ENCODE measurements at places on chromosomes 13 and 19.

DNA sequence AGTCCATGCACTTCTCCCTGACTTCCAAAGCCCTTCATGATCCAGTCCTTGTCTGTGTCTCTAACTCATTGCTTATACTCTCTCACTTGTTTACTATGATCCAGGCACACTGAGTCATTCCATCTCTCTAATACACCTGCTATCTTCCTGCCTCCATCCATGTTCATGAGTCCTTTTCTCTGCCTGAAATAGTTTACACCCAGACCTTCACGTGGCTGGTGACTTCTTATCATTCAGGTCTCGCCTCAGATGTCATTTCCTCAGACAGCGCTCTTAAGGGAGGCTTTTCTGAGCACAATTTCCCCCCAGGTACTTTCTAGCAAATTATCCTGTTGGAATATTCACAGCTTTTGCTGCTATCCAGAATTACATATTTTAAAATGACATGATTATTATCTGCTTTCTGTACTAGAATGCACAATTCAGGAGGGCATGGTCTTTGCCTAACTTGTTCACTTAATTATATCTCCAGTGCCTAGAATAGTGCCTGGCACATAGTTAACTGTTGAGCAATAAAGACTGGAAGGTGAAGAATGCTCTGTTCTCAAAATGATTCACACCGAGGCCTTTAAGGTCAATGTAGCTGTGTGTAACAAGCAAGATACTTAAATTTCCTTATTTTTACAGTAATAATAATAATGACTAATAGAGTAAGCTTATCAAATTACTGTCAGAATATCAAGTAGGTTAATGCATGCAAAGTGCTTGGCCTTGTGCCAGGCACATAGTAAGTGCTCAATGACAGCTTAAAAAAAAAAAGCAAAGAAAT, 183.7 kb upstream of the SPRY2 start:
- DNase-seq: no peak

DNA sequence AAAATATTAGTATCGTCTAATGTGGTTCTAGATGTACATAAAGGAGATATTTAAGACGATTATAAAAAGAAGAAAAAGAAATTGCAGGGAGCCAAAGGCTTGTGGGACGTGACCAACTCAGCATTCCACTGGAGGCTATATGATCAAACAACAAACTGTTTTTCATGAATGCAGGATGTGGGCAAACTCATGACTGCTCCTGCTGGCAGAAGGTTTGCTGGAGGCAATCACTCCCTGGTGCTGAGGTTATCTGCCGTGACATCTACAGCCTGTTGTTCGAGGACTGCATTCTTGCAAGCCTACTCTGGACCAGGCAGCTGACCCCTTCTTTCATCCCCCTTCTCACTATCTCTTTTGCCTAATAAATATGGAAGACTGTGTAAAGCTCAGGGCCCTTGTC, 518.1 kb downstream of the UQCRFS1 start:
- no peak for DNase-seq

- DNase-seq: no peak
Measured at GRCh38 chr13:113918580-113918979, 54.7 kb upstream of the GAS6 start.

- no peak for DNase-seq
Measured at GRCh38 chr19:275958-276646, 15.1 kb downstream of the PLPP2 start.

- no peak for DNase-seq
Measured at GRCh38 chr13:64420181-64420580, 2810.0 kb downstream of the PCDH9 start.

DNA sequence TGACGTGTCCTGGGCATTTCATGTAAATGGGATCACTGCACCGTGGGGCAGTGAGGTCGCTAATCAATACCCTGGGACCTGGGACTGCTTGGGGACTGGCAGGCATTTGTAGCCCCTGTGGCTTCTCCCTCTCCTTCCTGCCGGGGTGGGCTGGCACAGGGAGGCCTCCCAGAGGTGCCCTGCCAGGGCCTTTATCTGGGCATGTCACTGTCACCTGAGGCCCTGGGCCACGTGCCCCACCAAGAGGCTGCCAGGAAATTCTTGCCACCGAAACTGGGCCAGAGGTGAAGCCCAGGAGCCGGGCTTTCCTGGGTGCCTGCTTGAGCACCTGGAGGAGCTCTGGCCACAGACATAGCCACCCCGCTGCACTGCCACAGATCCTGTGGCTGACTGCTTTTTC, 1.8 kb upstream of the NMRK2 start:
- DNase-seq: no peak

DNA sequence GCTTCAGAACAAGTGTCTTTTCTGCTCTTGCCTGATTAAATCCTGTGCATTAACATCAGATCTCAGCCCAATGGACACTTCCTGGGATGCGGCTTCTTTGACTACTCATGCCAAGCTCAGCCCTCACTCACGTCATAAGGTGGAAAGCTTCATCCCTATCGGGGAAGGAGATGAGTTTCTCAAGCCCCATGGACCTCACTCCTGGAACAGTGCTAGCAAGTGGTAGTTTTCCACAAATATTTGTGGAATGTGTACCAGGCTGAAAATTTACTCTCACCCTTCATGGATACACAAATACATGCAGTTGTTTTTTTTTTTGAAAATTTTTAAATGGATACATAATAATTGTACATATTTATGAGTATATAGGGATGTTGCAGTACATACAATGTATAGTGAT, 34.6 kb upstream of the FARP1 start:
- DNase-seq: no peak

DNA sequence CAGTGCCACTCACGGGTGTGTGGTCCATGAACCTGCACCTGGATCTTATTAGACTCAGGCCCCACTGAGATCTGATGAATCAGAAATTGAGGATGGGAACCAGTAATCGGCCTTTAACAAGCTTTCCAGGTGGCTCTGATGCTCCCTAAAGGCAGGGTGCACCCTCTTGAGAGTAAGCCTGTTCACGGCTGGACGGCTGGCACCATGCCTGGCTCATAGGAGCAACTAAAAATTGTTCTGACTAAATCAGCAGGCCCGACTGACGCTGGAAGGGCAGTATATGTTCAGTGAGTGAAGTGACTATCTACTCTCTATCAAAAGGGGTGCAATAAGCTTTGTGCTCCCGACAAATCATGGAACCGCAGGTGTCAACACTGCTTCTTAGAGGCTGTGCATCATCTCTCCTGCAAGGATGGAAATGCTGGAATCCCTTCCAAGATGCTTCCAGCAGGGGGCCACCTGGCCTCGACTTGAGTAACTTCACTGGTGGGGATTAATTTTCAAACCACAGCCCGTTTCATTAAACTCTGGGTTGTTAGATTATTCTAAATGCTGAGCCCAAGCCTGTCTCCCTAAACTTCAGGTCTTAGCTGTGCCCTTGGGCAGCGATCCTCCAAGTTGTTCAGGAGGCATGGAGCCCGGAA, 28.4 kb downstream of the TMTC4 start:
- DNase-seq: peak; percentile 12

- DNase-seq: no peak
Measured at GRCh38 chr19:50906217-50906616, 5.0 kb downstream of the KLK4 start.

DNA sequence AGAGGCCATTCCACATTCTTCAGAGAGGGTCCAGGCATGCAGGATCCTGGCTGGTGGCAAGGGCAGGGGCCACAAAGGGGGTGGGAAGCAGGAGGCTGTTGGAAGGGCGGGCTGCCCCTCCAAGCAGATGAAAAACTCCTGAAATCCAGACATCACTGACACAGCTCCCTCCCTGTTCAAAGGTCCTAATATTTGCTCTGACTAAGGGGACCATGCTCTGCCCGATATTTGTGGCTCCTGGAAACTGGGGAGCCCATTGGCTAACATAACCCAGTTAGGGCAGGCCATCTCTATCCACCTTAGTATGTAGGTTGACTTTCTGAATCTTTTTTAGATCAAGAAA, 3.3 kb upstream of the CDX2 start:
- DNase-seq: no peak

- no peak for DNase-seq
Measured at GRCh38 chr13:110518226-110518525, 43.3 kb downstream of the RAB20 start.

DNA sequence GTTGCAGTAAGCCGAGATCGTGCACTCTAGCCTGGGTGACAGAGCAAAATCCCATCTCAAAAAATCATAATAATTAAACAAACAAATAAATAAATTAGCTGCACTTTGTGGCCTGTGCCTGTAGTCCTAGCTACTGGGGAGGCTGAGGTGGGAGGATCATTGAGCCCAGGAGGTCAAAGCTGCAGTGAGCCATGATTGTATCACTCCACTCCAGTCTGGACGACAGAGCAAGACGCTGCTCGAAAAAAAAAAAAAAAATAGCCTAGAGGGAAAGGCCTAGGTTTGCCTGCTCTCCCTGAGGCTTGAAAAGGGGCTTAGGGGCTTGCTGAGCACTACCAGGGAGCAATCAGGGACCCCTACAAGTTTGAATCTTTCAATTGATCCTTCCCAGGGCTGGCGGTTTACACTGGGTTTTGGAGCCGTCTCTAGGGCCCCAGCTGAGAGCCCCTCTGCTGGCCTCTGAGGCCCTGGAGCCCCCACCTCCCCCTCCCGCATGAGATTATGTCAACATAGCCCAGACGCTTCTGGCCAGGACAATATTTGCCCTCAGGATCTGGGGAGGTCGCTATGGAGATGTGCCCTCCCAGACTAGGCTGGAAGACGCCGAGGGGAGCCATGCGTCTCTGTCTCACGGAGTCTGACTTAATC, 10.4 kb upstream of the GIPR start:
- no peak for DNase-seq

- no peak for DNase-seq
Measured at GRCh38 chr19:6424195-6424938, at the start of gene KHSRP. KHSRP (minus strand) TSS chr19:6424811; CDS start chr19:6424701, 110 bp downstream.

All from skeletal muscle cell (primary cell).